ENCODE measurements at places on chromosomes 5 and 9. TPM values are rescaled to one million over a fixed set of nuclear protein-coding genes. Genes with fewer than 3 reads are reported as not detected.

DNA sequence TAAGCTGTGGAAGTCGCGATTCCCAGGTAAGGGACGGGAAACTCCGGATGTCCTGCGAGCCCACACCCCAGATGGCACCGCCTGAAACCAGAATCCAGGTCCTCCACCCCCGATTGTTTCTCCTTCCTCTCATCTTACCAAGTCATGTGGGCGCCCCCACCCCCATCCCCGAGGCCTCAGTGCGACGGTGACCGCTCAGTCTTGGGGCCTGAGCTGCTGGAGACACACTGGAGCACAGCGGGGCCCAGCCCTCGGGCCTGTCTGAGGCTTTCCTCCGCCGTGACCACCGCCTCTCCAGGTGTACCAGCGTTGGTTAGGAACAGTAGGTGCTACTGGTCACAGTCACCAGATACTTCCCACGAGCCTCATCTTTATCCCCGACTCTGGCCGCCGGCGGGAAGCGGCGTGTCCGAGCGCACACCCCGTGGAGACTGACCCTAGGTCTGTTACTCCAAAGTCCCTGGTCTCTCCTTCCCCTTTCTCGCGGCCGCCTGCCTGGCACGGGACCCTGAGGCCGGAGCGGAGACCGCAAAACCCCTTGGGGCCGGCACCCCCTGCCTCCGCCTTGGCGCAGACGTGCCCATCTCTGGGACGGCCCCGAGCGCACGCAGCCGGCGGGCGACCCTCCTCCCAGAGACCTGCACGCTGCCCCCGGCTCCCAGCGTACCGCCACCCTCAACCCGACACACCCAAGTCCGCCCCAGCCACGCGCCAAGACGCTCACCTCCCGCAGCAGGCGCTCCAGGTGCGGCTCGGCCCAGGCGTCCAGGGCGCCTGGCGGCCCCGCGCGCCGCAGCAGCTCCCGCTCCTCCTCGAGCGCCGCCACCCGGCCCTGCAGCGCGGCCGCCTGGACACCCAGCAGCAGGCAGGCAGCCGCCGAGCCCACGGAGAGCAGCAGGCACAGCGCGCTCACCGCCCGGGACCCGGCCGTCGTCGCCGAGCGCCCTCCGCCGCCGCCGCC, 733 bp downstream of the COL23A1 start:
- no peak for DNase-seq

DNA sequence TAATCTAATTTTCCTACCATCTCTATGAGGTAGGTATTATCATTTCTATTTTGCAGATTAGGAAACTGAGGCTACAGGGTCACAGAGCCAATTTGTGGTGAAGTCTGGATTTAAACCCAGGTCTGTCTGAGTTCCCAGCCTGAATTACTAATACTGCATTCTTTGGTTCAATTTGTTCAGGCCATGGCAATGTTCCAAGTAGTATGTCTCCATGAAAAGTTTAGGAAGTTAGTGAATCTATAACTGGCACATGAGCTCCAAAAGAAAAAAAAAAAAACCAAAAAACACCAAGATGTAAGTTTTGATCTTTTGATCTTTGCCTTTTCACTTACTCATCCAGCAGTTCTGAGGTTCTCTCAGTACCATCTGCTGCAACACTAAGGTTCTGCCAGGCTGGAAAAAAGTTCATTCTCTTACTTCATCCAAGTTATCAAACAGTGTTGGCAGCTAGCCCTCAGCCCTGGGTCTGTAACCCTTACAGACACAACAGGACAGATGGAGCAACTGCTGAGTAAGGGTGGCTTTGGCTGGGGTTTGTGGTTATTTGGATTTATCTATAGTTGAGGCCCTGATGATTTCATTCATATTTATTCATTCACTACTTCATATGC, 4.4 kb upstream of the TMEM268 start:
- no peak for DNase-seq

GRCh38 chr9:3908731-3909130, 382.9 kb upstream of the RFX3 start:
- DNase-seq, result no peak

Gene ROR2
- 0.65 TPM for total RNA-seq

Data from cardiac septum (tissue), 1 donor.